ENCODE measurements at places on chromosomes 16 and 17.
A peak's percentile ranks its signal among the peaks of the same experiment; 100 is the strongest.

- DNase-seq, result no peak
Observed at GRCh38 chr16:19911747-19912454, 27.3 kb upstream of the GPRC5B start.

DNA sequence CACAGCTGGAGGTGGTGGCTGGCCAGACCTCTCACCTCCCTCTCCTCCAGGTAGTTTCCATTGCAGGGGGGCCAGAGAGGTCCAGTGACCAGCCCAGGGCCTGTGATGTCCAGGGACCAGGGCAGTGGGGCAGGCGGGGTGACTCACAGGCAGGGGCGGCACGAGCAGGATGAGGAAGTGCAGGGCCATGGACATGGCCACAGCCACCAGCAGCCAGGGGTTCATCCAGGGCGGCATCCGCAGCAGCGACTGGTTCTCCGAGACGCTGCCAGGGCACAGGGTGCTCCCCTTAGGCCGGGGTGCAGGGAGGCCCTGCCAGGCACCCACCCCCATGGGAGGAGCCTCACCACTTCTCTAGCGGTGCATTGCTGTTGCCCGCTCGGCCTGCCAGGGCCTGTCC lies 12.9 kb upstream of the P2RX1 start:
- no peak for DNase-seq

GRCh38 chr16:8855972-8856371 lies 12.8 kb downstream of the CARHSP1 start:
- no peak for DNase-seq

GRCh38 chr17:39663340-39663687 lies 1.8 kb upstream of the TCAP start:
- no peak for DNase-seq

DNA sequence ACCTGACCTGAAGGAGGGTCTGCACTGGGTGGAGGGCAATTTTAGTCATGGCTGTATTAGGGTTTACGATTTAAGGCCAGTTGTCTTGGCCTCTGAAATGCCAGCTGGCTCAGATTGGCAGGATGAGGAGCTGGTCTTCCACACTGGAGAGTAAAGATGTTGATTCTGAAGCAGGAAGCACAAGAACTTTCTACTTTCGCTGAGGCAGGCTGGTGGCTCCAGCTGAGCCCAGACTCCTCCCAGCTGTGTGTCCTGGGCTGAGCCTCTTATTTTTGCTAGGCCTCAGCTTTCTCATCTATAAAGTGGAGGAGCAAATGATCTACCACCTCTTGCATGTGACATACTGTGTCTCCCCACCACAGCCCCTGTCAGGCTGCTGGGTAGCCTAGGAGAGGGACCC lies 74.4 kb downstream of the MRM1 start:
- DNase-seq, result no peak

GRCh38 chr17:50845240-50846147 lies 10.1 kb downstream of the WFIKKN2 start:
- peak; percentile 67 for DNase-seq

DNA sequence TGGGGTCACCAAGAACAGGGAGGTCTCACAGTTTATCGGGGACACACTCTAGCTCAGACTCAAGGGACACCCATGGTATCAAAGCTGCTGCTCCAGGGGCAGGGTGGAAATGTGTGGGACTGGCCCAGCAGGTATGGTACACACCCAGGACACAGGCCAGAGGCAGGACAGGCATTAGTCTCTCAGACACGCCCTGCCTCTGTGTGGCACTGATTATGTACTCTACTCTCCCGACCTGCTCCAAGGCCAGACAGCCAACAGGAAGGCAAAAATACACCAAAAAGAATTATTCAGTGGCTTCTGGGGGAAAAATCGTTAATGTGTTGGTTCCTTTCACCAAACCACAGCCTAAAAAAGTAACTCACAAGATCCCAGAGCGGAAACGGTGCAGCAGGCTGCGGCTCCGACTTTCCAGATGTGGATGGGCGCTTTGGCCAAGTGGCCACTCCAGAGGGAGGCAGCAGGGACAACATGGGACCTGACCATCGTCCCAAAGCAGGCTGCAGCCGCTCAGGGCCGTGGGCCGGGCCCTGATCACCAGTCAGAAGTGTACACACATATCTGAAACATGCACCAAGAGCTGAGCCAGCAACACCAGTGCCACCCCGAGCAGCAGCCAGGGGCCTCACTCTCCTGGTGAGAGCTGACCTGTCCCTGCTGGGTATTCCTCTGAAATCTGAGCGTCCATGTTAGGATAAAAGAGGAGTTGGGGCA lies 1.0 kb upstream of the SIRT7 start:
- no peak for DNase-seq

DNA sequence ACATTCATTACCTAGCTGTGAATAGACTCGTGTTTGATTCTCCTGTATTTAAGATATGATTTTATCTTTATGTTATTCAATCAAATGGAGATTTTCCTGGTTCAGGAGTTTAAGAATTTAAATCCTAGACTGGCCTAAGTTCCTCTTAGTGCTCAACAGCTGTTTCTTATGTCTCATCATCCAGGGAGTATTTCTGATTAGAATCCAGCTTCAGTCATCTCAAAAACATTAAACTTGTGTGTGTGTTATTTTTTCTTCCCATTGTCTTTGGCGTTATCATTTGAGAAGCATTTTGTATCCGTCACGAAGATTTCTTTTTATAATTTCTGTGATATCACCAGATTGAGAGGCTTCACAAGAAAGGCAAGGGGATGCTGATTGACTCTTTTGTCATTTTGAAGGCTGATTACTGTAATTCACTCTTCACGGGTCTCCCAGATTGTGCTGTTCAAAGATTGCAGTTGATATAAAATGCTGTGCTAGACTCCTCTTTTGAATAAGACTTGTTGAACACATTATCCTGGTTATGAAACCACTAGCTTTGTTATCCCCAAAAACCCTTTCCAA lies 204.8 kb downstream of the CDH8 start:
- DNase-seq, result no peak

- no peak for DNase-seq
Observed at GRCh38 chr17:39751637-39752036, 13.9 kb downstream of the GRB7 start.

- no peak for DNase-seq
Observed at GRCh38 chr17:3308603-3309002, 10.4 kb upstream of the OR3A1 start.

DNA sequence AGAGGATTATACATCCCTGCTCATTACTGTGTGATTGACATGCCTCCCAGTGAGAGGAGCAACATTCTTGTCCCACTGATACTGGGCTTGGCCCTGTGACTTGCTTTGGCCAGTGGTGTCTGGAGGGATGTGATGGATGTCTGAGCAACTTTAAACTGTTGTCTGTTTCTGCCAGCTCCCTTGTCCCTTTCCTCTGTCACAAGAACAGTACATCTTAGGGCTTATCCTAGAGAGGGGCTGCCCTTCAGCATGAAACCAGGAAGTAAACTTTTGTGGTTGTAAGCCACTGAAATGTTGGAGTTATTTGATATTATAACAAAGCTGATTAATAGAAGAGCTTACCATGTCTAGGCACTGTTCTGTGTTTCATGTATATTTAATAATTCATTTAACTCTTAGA lies 82.9 kb upstream of the GPRC5B start:
- DNase-seq, result no peak

DNA sequence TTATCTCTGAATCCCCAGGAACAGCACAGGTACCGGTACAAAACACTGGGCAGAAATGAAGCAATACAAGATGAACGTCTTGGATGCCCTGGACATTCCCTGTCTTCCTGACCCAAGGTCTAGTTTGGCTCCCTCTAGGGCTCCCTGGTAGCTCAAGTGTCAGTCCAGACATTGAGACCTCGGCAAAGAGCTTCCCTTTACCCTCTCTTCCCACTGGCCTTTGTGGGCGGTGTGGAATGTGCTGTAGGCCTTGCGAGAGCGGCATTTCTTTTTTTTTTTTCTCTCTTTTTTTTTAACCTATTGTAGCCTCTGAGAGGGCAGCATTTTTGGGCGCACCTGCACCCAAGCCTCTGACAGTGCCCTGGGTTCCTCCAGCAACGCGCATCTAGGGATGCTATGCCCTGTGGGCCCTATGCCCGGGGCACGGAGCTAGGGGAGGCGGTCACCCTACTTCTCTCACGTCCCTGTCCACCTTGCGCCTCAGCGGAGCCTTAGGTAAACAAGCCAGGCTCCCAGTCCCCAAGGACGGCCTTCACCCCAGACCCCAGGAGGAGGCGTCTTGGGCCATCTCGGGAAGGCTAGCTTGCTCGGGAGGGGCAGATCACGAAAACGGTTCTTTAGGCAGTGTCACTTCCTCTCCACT lies 1.2 kb upstream of the NFATC3 start:
- DNase-seq, result peak; percentile 54

DNA sequence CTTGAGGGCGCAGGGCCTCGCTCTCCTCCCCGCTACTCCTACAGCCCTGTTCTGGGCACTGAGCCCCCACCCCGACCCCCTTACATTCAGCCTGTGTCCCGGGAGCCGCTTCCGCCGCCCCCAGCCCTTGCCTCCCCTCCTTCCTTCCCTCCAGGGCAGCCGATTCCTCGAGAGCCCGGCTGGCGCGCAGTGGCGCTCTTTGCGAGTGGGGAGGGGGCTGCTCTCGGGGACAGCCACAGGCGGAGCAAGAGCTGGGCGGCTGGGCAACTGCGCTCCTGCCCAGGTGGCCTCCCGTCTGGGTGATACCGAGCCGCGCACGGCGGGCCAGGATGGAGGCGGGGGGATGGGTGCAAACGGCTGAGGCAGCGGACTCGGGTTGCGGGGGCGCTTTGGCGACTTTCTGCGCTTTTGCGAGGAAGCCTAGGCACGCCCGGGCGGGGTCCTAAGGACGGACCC lies 1.2 kb downstream of the MMP15 start:
- DNase-seq, result no peak

DNA sequence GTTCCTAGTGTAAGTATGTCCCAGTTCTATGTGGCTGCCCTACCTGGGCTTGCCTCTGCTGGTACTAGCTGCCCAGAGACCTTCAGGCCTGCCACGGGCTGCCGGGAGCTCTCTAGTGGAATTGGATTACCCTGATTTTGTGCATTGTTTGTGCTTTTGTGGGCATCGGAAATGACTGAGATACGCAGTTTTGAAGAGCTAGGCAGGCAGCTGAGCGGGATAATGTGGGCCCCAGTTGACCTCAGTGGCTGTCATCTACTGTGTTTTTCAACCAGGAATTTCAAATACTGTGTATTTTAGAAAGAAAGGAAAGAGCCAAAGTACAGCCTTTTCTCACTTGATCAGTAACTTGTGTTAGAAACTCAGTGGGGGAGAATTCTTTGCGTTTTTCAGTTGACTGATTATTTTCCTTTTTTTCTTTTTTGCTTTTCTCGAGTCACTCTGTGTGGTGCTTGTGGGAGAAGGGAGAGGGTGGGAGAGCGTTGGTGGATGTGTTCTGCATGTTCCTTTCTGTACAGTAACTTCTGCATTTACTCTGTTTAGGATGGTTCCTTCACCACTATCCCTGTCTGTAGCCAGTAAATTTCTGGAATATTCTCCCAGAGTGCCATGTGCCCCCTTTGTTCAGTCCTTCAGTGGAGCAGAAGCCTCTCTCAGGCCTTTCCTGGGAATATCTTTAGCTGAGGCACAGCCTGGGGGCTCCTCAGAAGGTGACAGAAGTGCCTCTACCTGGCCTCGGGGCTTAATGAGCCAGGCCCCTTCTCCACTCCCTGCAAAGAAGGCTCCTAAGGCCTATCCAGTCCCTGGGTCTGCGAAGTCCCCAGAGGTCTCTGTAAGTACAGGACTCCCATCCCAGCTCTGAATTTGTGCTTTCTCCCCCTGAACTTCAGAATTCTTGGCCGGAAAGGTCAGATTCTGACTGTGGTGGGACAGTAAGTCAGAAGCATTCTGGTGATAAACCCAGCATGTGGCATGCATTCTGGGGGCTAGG lies 15.0 kb upstream of the SLC12A3 start:
- DNase-seq, result no peak

DNA sequence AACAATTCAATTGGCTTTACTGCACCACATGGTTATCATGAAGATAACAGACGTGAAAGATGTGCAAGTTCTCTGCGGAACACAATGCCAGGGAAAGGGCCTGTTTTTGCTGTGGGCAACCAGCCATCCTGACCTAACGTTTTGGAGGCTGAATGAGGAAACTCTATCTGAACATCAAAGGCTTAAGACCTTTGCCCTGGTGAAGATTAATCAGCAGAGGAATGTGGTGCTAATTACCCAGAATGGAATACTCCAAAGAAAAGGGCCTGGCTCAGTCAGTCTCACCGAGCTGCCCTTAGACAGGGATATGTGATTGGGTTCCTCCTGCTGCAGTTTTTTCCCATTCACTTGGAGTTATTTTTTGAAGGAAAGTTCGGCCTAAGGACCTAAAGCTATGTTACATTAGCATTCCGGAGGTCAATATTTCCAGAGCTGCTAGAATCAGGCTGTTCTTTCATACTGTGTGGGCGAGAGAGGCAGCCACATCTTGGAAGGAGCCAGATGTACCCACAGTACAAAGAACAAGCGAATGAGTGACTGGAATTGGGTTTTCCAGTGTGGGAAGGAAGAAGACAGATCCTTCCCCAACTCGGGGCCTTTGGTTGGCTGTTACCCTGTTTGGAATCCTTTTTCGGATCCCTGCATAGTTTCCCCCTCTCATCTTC lies 15.5 kb downstream of the ASIC2 start:
- DNase-seq, result no peak

DNA sequence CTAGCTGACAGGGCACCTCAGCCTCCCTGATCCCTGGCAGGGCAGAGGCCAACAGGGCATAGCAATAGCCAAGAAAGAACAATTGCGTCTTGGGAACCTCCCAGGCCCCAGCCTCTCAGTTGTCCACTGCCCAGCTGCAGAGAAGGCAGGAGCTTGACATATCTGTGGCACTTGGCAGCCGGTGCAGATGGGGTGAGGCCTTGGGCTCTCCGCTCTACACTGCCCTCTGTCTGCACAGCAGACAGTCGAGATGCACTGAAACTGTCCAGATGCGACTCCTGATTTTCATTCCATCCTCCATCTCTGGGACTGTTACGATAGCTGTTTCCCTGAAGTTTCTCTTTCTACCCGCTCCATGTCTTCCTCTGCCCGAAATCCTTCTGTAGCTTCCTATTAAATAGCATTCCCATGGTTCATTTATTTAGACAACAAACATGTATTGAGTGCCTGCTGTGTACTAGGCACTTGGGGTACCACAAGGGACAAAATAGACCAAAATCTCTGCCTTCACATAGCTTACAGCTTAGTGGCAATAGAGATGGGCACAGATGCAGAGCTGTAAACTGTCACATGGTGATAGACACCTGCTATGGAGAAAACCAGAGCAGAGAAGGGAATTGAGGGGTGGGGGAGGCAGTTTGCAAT lies 3.3 kb downstream of the POLR3E start:
- peak; percentile 88 for DNase-seq

Measured in GM03348 (cell line).